ENCODE measurements at places on chromosomes 2 and 18.

DNA sequence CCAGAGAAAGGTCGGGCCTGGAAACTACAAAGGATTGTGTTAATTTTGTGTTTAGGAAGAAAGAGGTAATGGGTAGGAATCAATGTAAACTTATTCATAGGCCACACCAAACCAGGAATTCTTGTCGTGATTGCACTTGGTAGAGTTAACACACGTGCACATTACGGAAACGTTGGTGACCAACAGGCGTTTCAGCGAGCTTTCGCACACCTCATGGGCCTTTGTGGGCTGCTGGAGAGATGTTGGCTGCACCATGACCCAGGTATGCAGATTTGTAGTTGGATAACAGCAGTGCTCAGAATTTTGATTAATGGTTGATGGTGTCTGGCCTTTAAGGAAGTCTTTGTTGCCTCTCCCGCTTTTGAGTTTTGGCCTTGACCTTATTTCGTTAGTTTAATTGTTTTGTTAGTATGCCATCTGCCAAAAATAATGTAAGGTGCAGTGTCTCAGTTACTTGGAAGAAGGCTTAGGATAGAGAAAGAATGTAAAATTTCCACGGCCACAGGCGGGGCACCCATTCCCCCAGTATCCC, 1.9 kb downstream of the ZNF236 start:
- no peak for DNase-seq

GRCh38 chr18:23992089-23992940, 22.2 kb upstream of the TTC39C start:
- no peak for DNase-seq

- DNase-seq = no peak
Observed at GRCh38 chr2:38948995-38949394, 59.3 kb downstream of the ARHGEF33 start.

DNA sequence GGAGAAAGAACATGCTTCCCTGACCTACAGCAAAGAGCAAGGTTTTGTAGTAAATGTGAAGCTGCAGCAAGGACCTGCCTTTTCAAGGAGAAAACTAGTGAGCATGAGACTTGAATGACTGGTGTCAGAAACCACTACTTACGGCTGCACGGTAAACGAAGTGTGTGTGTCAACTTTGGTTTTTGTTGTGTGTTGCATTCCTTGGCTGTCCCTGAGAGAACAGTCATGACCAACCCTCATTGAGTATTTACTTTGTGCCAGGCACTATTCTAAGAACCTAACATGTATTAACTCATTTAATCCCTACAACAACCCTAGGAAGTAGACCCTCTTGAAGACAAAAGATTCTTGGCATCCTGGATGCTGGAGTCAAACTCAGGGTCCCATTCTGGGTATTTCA, 22.8 kb downstream of the ACMSD start:
- DNase-seq = no peak

DNA sequence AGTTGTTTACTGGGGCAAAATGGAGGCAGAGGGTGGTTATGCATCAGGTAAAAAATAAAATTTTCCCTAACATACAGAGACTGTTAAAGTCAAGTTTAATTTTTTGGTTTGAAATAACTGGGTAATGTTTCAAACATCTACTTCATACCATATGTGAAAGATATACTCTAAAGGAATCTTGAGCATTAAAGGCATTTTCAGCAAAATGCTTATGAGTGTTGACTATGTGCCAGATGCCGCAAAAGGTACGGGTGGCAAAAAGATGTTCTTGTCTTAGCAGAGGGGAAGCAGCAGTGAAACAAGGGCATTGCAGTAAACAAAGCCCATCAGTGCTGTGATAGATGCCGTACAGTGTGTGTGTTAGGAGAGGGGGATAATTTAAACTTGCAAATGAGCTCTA, 263.1 kb upstream of the ID2 start:
- DNase-seq = no peak

GRCh38 chr18:5462227-5462626, 81.6 kb downstream of the EPB41L3 start:
- DNase-seq = peak; percentile 59

GRCh38 chr18:61201511-61201910, 131.7 kb upstream of the CDH20 start:
- no peak for DNase-seq

DNA sequence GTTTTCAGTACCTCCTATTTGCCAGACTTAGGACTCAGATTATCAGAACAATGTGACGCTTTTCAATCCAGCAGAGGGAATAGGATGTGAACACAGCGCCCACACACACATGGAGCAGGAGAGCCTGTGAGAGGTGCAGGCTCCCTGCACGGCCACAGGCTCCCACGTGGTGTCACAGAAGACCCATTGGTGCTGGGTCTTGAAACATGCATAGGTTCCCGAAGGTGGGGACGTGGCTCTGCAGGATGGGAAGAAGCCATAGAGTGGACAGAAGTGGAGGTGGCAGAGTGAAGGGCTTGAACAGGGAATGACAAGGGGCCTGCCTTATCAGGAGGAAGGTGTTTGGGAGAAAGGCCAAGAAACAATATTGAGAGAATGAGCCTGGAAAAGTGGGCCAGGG, 78.5 kb upstream of the BCL2L11 start:
- DNase-seq = no peak
